ENCODE measurements at places on chromosomes 4 and X.

- DNase-seq, result no peak
Measured at GRCh38 chr4:88674979-88675378, 22.6 kb downstream of the NAP1L5 start.

- DNase-seq, result peak; percentile 11
Measured at GRCh38 chrX:73214426-73215094, at the start of gene NAP1L2. NAP1L2 (minus strand) TSS chrX:73214851; CDS start chrX:73214492, 359 bp downstream.

- no peak for DNase-seq
Measured at GRCh38 chr4:60034361-60034760, 1165.8 kb upstream of the ADGRL3 start.

GRCh38 chrX:24838629-24839028 is 144.9 kb downstream of the POLA1 start:
- DNase-seq, result no peak

DNA sequence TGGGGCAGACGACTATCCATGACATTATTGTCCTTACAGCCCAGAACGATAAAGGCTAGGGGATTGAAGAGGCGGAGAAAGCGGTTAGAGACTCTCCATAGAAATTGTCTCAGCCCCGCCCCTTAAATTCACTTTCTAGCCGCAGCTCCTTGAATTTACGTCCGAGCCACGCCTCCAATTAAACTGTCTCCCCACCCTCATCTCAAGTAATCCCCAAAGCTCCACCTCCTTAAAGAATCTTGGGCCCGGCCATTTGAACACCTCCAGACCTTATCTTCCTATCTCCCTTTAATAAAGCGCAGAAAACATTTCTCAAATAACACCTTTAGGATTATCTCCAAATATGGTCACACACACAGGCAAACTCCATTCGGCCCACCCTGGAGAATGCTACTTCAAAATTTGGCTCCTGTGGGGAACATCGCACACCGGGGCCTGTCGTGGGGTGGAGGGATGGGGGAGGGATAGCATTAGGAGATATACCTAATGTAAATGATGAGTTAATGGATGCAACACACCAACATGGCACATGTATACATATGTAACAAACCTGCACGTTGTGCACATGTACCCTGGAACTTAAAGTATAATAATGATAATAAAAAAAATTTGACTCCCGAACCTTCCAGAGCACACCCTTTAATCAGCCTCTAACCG is 7.2 kb upstream of the MAGIX start:
- no peak for DNase-seq

DNA sequence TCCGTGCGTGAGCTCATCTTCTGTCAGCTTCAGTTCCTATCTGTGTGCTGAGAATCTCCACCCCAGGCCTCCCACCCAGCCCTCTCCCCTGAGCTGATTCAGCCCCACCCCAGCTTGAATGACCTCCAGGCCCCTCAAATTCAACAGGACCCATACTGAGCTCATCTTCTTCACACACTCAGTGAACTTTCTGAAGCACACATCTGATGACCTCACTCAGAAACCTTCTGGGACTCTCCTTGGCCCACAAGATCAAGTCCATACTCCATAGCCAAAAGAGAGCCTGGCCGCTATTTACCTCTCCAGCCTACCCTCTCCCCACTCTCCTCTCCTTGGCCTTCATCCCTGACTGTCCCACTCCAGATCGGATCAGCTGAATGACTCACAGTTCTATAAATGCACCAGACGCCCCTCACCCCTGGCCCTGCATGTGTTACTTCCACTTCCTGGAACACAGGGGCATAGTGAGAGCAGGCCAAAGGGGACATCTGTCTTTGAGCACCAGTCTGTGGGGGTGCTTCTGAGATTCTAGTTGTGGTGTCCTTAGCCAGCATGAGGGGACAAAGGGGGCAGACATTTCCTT is 62.5 kb downstream of the PJA1 start:
- no peak for DNase-seq

- DNase-seq, result no peak
Measured at GRCh38 chrX:151704041-151704663, 8.9 kb downstream of the PRRG3 start.

DNA sequence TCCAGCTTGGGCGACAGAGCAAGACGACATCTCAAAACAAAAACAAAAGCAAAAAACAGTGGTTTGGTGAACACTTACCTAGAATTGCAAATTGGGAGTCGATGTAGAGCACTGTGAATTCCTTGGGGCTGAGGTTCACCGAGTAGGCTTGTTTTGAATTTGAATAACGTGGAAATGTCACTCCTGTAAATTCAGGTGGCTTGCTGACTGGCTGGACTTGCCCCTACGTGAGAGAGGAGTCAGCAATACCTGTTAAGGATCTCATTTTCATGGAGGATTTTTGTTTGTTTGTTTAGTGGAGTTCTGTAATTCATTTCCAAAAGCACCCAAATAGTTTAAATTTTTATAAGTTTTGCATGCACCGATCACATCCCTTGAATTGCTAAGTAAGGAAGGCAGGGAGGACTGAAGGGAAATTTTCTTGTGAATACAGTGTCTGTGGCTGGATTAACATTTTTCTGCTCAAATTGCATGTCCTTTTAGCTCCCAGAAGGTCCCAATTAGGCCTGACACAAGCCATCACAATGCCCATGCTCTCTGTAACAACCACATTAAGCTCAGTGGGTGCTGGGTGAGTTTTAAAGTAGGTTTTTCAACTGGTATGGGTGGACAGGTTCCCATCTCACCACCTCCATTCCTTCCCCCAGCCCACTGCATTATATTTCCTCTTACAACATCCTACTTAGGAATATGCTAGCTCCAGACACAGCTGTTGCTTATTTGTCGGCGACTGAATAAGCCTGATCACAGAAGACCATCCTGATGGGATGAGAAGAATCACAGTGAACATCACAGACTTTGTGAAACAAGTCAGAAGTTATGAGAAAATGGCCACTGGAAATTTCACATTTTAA is 58.5 kb upstream of the TTC29 start:
- no peak for DNase-seq

- DNase-seq, result peak; percentile 44
Measured at GRCh38 chr4:139208404-139208945, 31.5 kb upstream of the ELF2 start.

GRCh38 chr4:184039963-184040383 is 134.9 kb downstream of the STOX2 start:
- no peak for DNase-seq

DNA sequence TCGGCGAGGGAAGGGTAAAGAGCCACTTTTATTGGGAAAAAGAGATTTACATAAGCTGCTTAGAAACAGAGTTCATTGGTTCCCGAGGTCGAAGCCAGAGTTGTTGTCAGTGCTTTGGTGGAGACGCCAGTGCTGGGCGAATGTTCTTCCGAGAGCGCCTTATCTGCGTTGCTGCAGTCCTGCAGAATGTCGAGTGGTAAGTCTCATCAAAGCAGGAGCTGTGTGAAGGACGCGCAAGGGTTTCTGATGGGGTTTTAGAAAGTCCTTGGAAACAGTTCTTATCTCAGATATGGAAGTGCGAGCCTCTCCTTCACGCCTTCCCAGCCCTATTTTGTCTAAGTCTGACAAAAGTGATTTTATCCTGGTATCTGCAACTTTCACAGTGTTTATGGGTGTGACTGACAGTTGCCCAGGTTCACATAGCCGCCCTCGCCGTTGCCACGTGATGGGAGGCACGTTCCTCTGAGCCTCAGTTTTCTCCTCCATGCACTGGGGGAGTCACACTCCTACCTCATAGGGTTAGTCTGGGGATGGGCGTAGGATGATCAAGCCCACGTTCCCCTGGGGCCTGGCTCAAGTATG is 47.3 kb upstream of the NSG1 start:
- DNase-seq, result no peak

DNA sequence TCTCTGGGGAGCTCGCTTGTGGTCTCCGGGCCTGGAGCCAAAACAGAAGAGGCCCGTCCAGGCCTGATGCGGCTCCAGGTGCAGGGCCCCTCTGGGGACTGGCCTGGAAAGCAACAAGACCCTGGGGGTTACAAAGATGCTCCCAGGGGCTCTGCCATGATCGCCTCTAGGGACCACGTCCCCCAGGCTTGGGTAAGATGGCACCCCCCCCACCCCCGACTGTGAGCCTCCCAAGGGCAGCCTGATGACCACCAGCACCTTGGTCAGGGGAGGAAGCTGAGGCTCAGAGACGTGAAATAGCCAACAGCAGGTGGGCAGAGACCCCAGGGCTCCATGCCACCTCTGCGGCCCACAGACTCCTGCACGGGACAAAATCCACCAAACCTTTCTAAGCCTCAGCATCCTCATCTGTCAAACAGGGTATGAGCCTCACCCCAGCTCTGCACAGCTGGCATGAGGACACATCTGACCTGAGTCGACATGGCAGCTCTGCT is 25.4 kb downstream of the C4orf50 start:
- no peak for DNase-seq

DNA sequence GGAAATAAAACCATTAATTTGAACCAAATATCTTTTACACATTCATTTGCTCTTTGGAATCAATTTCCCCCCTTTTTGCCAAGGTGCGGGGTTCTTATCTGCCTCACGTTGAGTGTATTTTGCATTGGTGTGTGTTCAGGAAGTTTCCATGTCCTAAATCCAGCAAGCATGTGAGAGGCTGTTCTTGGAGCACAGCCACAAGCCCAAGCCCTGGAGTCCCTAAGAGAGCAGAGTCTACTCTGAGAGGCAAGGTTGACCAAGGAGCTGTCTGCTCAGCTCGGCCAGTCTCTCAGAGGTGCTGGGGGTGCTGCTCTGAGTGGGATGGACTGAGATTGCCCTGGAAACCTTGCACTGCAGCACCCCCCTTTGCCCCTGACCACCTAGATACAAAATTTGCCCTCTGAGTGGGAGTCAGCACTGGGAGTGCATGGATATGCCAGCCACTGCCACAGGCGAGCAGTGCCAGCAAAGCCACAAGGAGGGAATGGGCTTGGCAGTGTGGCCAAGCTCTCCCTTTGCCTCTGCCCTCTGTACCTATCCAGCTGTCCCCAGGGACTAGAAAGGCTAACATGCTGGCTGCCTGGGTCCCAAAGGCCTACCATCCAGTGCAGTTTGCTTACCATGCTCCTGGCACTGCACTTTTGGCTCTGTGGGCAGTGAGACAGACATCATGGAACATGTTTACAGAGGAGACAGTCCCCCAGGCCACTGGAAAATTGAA is 20.5 kb upstream of the FAM193A start:
- DNase-seq, result no peak

DNA sequence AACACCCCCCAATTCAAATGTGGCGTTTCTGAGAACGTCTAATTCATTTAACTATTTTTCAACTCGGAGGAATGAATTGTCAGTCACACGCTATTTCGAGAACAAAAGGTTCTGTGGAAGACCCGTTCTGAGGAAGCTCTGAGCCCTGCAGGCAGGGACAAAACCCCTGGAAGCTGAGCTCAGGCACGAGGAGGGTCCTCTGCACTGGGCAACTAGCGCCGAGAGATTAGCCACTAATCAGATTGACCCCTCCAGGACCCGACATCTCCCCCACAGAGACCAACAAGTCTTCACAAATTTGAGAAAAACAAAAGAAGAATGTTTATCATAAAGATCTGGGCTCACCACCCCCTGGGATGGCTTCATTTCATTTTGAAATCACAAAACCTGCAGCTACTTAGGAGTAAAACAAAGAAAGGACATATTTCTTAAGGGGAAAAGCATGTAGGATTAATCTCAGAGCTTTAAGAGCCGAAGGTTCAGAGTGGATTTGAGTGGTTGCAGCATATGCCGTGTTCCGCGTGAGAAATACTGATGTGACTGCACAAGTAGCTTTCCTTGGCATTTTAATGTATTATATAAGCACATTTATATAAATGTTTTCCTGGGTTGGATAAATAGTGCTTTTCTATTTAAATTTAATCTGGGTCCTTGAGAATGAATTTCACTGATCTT is 41.8 kb downstream of the ADRA2C start:
- no peak for DNase-seq

GRCh38 chr4:99783940-99784339 is 32.7 kb upstream of the DAPP1 start:
- no peak for DNase-seq

GRCh38 chr4:188819233-188819632 is 680.0 kb downstream of the TRIML1 start:
- no peak for DNase-seq

GRCh38 chrX:15448010-15448639 is 45.0 kb downstream of the PIR start:
- no peak for DNase-seq

GRCh38 chr4:16195209-16195608 is 31.1 kb downstream of the TAPT1 start:
- no peak for DNase-seq

DNA sequence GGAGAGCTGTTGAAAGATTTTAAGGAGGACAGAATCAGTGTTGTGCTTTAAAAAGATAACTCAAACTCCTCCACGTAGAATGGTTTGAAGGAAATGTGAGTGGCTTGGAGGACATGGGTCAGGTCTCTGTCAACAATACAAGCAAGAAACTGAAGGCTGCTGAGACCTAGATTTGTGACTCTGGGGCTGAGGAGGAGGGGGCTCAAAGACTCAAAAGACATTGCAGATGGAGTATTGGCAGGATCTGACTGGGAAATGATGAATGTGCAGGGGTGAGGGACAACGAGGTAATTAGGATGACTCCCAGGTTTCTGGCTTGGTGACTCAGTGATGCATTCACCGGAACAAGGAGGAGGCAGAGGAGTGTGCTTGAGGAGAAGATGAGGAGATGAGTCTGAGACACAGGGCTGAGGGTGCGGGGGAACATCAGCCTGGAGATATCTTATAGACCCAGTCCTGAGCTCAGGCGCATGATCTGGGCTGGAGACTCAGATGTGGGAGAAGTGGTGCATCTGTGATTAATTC is 3.3 kb upstream of the RPS4X start:
- DNase-seq, result no peak

- no peak for DNase-seq
Measured at GRCh38 chrX:53595266-53595810, 91.2 kb downstream of the HUWE1 start.

GRCh38 chr4:2962614-2963174 is 512 bp downstream of the NOP14 start:
- DNase-seq, result no peak

- DNase-seq, result no peak
Measured at GRCh38 chrX:94288325-94288724, 614.3 kb downstream of the FAM133A start.

- no peak for DNase-seq
Measured at GRCh38 chr4:74331252-74331651, 23.0 kb downstream of the EPGN start.

DNA sequence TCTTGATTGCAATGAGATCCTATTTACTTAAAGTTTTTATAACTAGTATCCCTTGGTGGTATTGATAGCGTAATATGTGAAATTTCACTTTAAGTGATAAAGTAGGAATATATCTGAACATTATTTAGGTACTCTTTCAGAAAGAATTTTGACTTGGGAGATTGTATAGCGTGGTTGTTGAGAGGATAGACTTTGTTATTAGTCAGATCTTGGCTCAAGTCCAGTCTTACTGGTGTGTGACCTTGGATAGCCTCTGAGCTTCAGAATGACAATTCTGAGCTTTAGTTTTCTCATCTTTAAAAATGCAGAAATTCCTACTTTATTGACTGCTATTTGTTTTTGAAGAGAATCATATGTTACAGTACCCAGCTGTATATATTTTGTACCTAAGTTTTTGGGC is 32.6 kb downstream of the DCK start:
- no peak for DNase-seq

DNA sequence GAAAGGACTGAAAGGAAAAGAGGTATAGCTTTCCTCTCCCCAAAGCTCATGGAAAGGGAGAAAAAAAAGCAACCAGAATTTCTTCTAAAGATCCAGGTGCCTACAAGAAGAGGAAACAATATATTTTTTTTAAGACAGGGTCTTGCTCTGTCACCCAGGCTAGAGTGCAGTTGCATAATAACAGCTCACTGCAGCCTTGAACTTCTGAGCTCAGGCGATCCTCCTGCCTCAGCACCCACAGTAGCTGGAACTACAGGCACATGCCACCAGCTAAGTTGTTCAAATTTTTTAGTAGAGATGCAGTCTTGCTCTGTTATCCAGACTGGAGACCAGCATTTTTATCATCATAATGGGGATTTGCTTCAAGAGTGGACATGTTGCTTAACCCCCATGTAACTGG is 30.5 kb upstream of the BBS12 start:
- DNase-seq, result no peak
